ENCODE measurements at places on chromosomes 2 and 18. TPM values are rescaled to one million over a fixed set of nuclear protein-coding genes. Genes with fewer than 3 reads are reported as not detected.

Gene G6PC2
- not detected for total RNA-seq

Gene MYO7B
- total RNA-seq, result 0.32 TPM

Gene STEAP3
- total RNA-seq, result 20.3 TPM

DNA sequence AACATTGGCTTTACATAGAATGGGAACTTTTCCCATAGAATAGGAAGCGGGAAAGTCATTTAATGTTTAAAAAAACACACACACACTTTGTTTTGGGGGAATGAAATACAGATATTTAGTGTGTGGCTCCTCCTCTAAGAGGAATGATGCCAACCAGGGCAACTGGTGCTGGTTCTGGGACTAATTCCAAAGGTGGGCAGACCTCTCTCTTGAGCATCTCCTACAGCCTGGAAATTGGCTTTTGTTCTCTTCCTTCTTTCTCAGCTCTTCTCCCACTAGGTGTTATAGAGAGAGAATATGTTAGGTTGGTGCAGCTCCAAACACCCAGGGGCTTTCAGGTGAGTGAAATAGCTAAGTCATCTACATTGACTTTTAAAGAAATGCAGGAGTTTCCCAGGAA lies 190.1 kb downstream of the RAD51AP2 start:
- H3K36me3 ChIP-seq, result no peaks in the 10 kb centered on the region
- H3K4me3 ChIP-seq, result no peak overlapping the region

- no peak overlapping the region for H3K27ac ChIP-seq
- H3K36me3 ChIP-seq, result no peaks in the 10 kb centered on the region
- H3K4me3 ChIP-seq, result no peak overlapping the region
Measured at GRCh38 chr18:77376043-77376732, 126.5 kb downstream of the GALR1 start.
